Stimulated activated CD4-positive, alpha-beta T cell treated with anti-CD3 and anti-CD28 coated beads, TNF-alpha, amount 100 ng/mL, for 4 hours (primary cell): ENCODE measurements at places on chromosomes 1 and 21.

- DNase-seq: no peak
Observed at GRCh38 chr1:94240822-94241221, 3.4 kb upstream of the ARHGAP29 start.

- no peak for DNase-seq
Observed at GRCh38 chr1:155136748-155137147, 1.1 kb downstream of the SLC50A1 start.

GRCh38 chr1:28737307-28738132 is 780 bp downstream of the YTHDF2 start:
- DNase-seq: peak; percentile 37

GRCh38 chr1:33273406-33273805 is 17.1 kb downstream of the ZNF362 start:
- no peak for DNase-seq

- no peak for DNase-seq
Observed at GRCh38 chr1:12047120-12047876, 15.8 kb upstream of the TNFRSF8 start.

DNA sequence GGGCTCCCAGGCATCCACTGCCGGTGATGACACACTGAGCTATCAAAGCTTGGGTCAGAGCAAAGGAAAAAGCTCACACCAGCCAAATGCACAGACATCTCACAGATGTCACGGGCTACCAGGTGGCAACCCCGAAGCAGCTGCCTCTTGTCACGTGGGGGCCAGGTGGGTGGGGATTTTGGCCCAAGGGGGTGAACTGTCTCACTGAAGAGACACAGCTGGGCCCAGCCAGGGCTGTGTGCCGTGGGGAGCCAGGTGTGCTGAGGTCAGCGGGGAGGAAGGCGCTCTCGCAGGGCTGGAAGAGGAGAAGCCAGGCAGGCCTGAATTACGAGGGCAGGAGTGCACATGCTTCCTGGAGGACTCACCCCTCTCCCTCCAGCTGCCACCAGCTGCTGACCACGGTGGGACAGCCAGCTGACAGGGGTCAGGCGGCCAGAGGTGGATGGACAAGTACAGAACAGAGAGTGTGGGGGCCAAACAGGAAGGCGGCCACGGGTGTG is 32.4 kb downstream of the KCNN3 start:
- DNase-seq: no peak

DNA sequence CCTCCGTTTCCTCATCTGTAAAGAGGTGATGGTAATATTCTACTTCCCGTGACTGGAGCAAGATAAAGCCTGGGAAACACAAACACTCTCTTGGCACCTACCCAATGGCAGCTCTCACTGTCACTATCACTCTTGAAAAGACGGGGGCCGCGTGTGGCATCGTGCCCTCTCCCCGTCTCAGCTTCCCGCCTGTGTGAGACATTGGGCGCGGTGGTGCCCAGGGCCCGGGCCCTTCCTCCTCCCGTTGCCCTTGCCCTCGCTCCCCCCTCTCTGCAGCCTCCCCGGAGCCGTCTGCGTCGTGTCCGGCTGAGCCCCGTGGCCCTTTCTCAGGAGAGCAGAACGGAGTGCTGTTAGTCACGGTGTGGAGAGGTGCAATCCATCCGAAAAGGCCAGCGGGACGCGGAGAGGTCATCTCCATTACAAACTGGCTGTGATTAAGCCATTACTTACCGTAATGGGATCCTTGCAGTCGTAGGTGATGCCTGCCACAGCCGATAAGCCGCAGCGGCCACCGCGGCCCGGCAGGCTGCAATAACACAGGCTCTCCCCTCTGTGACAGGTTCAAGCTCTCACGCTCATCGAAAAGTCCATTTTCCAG is 156.4 kb upstream of the ZC3H12A start:
- no peak for DNase-seq

GRCh38 chr1:177116941-177117340 is 47.6 kb downstream of the ASTN1 start:
- DNase-seq: no peak

GRCh38 chr1:64161357-64161941 is 42.0 kb upstream of the UBE2U start:
- DNase-seq: no peak

DNA sequence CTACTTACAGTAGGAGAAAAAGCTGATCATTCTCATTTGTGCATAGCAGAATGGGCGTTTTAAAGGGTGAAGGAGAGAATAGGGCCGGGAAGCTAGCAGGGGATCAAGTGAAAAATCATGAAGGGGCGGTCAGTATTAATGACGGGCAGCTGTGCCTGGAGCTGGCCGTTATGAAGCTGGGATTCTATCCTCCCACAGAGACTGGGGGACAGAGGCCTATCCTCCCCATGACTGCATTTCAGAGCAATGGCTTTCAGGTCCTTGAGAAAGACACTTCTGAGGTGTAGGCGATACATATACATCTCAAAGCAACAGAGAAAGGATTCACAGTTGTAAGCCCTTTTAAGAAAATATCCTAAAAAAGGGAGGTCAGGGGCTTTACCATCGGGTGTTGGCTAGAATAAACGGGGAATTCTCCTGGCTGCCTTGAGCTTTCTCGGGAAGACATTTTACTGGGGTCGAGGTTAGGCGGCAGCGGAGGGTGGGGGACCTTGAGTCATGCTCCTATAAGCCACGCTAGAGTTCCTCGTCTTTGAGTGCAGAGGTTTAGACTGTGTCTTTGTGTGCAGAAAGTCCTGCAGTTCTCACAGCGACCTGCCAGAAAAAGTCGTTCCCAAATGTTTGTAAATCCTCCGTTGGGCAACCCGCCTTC is 559 bp upstream of the MTARC2 start:
- DNase-seq: no peak

DNA sequence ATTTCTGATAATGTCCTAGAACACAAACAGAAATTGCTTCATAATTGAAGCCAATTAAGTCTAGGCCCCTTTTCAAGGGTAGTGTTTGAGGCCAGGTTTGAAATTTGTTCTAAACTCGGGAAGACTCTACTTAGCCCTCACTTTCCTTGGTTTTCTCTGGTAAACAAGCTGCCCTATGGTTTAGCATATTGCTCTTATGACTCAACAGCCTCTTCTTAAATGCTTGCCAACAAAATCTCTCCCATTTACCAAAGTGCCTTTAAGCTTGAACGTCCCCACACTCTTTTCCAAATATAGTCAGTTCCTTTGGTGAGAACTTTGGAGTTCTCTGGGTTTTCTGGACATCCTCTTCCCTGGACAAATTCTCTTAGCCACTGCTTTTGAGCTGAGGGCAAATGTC is 5.8 kb upstream of the LCE6A start:
- DNase-seq: no peak

DNA sequence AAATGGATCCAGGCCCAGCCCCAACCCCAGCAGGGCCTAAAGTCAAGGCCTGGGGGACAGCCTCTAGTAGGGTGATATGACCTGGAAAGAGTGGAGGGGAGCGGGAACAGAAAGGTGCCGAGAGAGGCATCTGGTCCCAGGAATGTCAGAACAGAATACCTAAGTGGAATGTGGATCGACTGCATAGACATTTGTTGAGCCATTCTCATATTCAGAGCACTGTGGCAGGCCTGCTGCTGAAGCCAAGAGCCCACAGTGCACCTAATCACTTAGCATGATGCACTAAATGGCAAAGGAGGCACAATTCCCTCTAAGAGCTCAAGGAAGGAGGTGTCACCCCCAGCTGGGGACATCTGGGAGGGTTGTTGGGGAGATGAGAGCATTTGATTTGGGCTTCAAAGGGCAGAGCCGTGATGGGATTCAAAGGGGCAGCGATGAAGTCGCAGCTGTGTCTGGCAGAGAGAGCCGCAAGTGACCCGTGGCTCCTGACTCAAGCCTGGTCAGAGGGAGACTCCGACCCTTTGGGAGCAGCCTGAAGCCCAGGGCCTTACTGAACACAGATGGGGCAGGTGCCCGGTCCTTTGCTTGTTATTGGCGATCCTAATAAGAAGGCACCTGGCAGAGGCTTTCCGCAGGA is 8.6 kb upstream of the PKP1 start:
- DNase-seq: no peak

DNA sequence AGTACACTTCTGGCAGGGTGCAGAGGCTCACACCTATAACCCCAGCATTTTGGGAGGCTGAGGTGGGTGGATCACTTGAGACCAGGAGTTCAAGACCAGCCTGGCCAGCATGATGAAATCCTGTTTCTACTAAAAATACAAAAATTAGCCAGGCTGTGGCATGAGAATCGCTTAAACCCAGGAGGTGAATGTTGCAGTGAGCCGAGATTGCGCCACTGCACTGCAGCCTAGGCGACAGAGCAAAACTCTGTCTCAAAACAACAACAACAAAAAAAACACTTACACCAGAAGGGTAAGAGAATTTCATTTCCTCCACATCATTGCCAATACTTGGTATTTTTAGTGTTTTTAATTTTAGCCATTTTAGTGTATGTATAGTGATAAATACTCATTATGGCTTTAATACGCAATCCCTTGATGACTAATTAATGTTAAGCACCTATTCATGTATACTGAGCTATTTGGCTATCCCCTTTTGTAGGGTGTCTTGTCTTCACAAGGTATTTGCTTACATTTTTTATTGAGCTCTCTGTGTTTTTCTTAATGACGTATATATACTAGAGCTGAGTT is 77.1 kb upstream of the TNR start:
- DNase-seq: no peak

- DNase-seq: no peak
Observed at GRCh38 chr1:187641463-187641862, 812.7 kb downstream of the PLA2G4A start.

DNA sequence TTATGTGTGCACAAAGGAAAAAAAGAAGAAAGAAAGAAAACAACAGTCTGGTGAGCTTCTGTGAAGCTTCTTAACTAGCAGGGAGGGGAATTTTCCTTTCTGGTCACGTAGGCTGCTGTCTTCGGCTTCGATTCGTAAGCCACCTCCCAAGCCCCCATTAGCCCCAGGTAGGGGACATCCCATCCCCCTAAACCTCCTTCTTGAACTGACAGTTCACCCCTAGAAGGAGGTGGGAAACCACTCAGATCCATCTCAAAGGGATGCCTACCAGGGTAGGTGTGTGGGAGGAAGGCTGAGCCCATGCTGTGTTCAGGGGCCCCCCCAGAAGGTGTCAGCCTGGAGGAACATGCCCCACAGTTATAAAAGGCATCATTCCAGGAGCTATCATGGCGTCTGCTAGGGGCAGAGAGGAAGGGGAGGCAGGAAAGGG is 25.8 kb downstream of the CD247 start:
- no peak for DNase-seq

- DNase-seq: no peak
Observed at GRCh38 chr1:165686971-165687433, 11.4 kb downstream of the ALDH9A1 start.

GRCh38 chr1:186681121-186681520 is 898 bp upstream of the PTGS2 start:
- DNase-seq: no peak

- DNase-seq: no peak
Observed at GRCh38 chr1:237817277-237817676, 73.4 kb downstream of the ZP4 start.

GRCh38 chr1:197277166-197277565 is 9.1 kb downstream of the CRB1 start:
- no peak for DNase-seq

- DNase-seq: no peak
Observed at GRCh38 chr1:8527941-8528340, 210.0 kb downstream of the SLC45A1 start.

- no peak for DNase-seq
Observed at GRCh38 chr1:12244078-12244477, 14.2 kb downstream of the VPS13D start.

DNA sequence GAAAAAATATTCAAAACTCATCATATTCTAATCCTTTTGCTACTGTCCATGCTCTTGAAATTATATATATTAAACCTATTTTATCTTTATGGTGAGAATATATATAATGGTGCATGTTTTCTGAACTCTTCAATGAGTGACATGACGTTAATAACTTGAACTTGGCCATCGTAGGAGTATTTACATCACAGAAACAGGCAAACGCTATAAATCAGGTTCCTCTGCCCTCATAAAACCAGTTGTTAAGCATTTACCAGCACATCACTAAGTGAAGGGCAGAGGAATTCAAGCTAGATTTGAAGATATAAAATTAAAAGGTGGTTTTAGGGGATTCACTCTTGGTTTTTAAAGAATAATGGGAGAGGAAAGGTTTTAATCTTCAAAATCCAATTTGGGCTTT is 20.5 kb downstream of the NID1 start:
- DNase-seq: no peak

DNA sequence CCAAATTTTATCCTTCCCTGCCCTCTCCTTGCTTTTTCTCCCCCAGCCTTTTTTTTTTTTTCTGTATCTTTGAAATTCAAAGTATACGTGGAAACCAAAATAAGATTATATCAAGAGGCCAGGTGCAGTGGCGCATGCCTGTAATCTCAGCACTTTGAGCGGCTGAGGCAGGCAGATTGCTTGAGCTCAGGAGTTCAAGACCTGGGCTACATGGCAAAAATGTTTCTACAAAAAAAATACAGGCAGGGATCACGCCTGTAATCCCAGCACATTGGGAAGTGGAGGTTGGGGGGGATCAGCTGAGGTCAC is 6.6 kb upstream of the PRCC start:
- no peak for DNase-seq

DNA sequence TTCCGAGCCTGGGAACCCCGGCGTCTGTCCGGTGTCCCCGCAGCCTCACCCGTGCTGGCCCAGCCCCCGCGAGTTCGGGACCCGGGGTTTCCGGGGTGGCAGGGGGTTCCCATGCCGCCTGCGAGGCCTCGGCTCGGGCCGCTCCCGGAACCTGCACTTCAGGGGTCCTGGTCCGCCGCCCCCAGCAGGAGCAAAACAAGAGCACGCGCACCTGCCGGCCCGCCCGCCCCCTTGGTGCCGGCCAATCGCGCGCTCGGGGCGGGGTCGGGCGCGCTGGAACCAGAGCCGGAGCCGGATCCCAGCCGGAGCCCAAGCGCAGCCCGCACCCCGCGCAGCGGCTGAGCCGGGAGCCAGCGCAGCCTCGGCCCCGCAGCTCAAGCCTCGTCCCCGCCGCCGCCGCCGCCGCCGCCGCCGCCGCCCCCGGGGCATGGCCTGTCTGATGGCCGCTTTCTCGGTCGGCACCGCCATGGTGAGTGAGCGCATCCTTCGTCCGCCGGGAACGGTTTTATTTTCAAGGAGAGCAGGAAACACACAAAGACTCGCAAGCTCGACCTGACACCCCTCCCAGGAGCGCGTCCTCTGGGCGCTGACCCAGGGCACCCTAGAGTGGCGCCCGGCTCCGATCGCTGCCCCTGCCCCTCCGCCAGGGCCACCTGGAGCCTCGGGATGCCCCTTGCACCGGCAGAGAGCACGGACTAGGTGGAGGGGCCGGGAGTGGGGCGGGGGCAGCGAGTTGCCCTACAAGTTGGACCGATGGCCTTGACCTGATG is at the start of gene ABCG1:
TSS of gene ABCG1 (plus strand) at position 305 of the 770 bp plus-strand sequence. CDS start at position 428, 123 bp downstream.
- no peak for DNase-seq

DNA sequence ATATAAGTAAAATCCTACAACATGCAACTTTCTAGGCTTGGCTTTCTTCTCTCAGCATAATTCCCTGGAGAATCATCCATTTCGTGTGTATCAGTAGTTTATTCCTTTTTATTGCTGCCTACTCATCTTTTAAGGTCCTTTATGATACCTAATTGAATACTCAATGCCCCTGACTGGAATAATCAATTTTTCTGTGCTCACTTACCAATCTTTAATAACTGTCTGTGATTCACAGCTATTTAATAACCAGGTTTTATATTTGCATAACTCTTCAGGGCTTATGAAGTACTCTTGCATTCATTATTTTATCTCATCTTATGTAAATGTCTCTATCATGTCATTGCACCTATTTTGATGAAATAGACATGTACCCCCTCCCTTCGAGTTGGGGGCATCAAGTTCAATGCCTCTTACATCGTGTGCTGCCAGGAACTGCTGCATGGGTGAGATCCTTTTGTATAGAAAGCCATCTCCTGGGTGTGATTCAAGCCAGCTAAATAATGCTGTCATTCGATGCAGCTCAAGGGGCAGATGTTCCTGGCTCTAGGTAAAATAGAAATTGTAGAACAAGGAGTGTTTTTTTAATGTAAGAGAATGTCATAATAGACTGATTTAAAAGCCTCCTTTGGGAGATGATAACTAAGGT is 222.7 kb downstream of the SLC35F3 start:
- DNase-seq: no peak
